ENCODE measurements at places on chromosomes 2 and 18.
A peak's percentile ranks its signal among the peaks of the same experiment; 100 is the strongest.

DNA sequence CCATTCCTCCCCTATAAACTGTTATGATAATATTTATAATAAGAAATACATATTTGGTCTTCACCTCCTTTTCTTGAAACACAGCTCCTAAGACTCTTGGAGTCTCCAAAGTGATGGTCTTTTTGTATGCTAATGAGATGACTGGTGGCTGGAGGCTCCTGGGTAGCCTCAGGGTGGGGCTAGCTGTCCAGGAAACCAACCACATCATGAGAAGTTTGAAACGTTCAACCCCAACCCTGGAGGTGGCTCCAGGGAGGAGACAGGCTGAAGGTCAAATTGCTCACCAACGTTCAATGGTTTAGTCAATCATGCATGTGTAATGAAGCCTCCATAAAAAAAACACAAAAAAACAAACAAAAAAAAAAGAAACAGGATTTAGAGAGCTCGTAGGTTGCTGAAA lies 298.7 kb upstream of the MGAT5 start:
- DNase-seq, result no peak

DNA sequence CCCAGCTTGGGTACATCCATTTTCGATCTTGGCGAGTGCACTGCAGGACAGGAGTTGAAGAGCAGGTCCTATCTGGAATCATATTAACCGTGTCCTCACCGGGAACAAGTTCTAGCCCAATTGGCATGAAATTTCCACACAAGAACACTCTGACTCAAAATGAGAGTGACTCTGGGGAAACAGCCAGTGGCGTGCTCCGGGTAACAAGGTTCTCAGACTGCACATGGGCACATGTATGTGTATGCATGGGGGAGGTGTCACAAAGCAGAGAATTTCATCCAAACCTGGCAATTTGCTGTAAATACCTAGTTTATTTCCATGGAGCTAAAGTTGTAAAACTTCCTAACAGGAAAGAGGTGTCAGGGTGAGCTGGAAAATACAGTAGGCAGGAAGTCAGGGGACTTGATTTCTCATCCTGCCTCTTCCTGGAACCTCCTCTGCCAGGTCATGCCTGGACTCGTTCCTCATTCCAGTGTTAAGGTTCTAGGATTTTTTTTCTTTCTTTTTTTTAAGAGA lies 1.7 kb downstream of the TUBB6 start:
- DNase-seq, result no peak

- no peak for DNase-seq
Measured at GRCh38 chr2:132978840-132979239, 308.8 kb upstream of the LYPD1 start.

- DNase-seq, result no peak
Measured at GRCh38 chr2:236446521-236446920, 123.1 kb upstream of the ACKR3 start.

- DNase-seq, result no peak
Measured at GRCh38 chr2:160417745-160418397, 75.7 kb downstream of the RBMS1 start.

DNA sequence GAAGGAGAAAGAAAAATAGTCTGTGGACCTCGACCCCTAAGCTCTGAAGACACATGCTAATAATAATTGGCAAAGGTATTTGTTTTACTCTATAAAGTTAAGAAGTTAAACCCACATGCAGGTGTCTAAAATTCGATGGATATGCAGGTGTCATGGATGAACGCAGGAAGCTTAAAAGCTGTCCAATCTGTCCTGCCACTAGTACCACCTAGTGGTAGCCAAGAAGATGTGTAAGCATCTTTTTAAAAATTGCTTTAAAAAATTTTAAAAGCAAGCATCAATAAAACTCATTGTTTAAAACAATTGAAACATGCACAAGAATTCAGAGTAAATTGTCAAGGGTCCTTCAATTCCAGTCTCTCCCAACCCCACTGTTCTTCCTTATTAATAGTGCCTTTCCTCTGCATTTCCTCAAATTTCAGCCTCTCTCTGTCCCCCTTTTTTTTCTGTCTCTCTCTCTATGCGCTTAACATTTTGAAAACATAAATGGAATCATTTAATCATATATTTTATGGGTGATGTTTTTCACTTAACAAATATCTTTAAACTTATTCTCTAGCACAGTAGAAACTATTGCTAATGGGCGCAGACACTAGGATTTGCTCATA lies 30.6 kb upstream of the PPP3R1 start:
- DNase-seq, result peak; percentile 67

DNA sequence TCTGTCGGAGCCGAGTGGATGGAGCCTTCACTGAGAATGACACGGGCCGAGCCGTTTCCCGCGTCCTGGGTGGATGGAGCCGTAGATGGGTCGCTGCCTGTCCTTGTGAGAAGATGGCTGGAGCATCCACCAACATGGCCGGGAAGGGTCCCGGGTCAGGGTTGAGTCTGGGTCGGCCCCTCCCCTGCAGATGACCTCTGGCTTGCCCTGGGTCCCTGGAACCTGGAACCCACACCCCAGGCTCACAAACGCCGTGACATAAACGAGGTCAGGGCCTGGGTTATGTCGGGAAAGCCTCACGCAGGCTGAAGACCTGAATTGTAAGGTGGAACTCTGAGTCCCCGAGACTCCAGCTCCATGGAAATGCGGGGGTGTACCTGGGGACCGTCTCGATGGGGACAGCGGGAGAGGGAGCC lies 94.9 kb downstream of the NFATC1 start:
- no peak for DNase-seq

GRCh38 chr18:24136967-24137373 lies 1.9 kb upstream of the CABYR start:
- DNase-seq, result no peak

- DNase-seq, result no peak
Measured at GRCh38 chr2:218221000-218221399, 4.0 kb downstream of the ARPC2 start.

DNA sequence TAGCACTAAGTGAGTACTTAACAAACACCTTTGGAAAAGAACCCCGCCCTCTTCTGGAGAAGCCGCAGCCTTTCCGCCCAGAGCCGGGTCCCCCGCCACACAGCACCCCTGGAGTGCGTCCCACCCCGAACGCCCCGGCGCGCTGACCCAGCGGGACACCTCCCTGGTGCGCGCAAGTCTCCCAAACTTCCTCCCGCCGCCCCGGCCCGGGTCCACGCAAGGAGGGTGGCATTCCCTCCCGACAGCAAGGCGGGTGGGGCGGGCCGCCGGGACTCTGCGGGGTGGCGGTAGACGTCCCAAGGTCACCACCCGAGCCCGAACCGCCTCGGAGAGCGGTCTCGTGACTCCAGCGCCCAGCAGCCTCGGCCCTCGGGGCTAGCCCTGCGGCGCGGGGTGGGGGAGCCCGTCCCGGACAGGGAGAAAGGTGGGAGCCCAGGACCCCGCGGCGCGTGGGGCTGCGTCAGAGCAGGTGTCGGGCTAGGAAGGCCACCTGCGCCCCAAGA lies 598 bp downstream of the CCDC93 start:
- peak; percentile 7 for DNase-seq

GRCh38 chr18:8661754-8662559 lies 43.4 kb upstream of the MTCL1 start:
- DNase-seq, result no peak

DNA sequence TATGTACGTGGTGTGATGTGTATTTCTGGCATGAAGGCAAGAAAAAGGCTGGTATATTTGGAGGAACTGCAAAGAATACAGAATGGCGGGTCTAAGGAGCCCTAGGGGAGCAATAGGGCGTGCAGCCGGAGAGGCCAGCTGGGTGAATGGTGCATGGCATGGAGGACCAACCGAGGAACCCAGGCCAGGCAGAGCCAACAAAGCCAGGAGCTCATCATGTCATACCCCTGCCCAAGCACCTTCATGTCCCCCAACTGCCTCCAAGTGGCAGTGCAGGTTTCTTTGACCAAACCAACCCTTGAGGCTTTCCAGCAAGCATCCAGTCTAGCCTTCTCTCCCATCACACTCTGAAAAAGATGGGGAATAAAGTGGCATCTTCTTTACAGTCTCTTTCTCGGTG lies 8.9 kb upstream of the KCNK3 start:
- no peak for DNase-seq

- no peak for DNase-seq
Measured at GRCh38 chr2:1900732-1901131, 156.4 kb upstream of the PXDN start.

- DNase-seq, result no peak
Measured at GRCh38 chr2:160022162-160022561, 40.3 kb downstream of the PLA2R1 start.

DNA sequence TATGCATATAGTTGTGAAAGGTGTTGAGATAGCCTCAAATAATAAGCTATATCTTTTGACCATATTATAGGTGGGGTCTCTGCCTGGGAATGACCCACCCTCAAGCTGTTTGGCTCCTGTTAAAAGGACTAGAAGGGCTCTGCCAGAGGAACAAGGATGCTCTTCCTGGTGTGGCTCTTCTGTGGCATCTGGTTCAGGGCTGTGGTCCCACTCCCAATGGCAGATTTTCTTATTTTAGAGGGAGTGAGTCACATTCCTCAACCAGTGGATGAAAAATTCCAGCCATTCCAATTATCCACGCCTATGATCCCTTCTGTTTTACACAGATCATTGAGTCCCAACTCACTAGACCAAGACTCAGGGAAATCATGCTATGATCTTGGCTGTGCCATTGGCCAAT lies 119.9 kb downstream of the PARD3B start:
- no peak for DNase-seq

DNA sequence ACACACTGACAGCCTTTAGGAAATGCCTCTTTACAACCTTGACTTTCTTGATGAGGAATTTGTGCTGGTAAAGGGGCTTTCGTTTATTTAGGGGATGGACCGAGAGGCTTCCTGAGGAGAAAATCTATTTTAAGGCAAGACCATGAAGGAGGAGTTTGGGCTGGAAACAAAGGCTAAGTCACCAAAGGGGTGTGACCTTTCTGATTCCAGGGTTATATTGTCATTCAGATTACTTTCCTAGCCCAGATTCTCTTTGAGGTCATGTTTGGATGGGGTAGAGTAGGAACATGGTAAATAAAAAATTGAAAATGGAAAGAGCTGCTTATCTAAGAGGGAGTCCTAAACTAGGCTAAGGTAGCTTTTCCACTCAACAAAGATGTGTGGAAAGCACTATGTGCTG lies 77.1 kb upstream of the UGP2 start:
- DNase-seq, result no peak

DNA sequence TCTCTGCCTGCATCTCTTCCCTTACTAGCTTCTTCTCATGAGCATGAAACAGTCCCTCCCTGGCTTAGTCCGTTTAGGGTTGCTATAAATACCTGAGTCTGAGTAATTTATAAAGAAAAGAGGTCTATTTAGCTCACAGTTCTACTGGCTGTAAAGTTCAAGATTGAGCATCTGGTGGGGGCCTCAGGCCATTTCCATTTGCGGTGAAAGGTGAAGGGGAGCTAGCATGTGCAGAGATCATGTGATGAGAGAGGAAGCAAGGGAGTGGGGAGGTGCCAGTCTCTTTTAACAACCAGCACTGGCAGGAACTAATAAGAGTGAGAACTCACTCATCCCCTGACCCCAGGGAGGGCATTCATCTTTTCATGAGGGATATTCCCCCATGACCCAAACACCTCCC lies 26.8 kb downstream of the RHBDD1 start:
- no peak for DNase-seq

DNA sequence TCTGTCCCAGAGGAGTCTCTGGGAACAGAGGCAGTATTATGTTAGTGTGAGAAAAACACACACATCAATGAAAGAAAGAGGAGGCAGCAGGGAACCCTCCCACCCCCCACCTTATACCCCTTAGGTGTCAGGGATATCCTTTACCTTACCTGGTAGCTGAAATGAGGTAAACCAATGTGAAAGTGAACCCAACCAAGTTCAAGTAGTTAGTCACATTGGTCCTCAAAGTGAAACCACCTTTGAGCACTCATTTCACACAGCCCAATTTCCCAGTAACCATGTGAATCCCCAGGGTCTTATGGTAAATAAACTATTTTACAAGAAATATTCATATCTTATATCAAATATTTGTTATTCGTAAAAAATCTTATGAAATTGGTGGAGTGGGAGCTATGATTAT lies 377.8 kb downstream of the LRATD1 start:
- no peak for DNase-seq

- DNase-seq, result no peak
Measured at GRCh38 chr2:203122317-203122986, 107.8 kb downstream of the NBEAL1 start.

- DNase-seq, result no peak
Measured at GRCh38 chr18:8757396-8757997, 52.1 kb downstream of the MTCL1 start.

GRCh38 chr2:96556441-96557330 lies 20.1 kb downstream of the ARID5A start:
- no peak for DNase-seq

DNA sequence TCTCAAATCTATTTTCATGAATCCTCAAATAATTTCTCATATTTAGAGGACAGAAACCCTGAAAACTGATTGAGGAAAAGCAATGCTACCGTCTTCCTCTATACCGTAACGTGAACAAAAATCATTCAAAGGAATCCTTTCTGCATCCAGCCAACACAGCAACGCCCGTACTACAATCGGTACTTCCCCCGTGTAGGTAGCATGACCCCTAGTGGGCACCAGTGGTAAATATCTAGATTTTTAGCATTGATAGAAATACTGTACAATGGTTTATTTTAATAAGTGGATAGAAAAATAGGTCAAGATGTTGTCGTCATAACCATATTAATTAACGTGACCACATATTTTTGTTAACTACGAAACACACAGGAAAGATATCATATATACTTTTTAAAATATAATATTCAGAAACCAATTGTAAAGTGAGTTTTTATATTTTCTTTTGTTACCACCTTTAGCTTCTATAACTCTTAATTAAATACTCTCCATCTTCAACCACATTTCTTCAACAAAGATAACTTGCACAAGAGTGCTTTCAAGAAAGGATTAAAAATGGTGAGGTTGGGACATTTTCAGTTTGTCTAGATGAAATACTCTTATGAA lies 194.1 kb downstream of the SS18 start:
- no peak for DNase-seq

DNA sequence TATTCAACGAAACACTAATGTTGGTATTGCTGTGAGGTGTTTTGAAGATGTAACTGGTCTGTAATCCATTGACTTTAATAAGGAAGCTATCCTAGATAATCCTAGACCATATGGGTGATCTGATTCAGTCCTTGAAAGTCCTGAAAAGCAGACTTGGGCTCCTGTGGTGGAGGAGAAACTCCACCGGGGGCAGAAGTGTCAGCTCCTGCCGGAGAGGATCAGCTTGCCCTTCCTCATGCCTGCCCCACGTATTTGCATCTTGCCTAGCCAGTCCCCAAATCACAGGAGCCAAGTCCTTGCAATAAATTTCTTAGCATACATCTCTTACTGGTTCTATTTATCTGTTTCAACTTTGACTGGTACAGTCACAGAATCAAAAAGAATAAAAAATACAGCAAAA lies 144.2 kb upstream of the DLGAP1 start:
- DNase-seq, result no peak

- DNase-seq, result no peak
Measured at GRCh38 chr2:3470856-3471737, 48.2 kb downstream of the ADI1 start.

- no peak for DNase-seq
Measured at GRCh38 chr2:41722668-41723369, 325.0 kb upstream of the PKDCC start.

- DNase-seq, result no peak
Measured at GRCh38 chr2:135689679-135690078, 52.0 kb upstream of the UBXN4 start.

Measured in T-cell (primary cell).